ENCODE measurements at places on chromosomes 7 and 10.

GRCh38 chr7:34153656-34154270 lies 248.4 kb downstream of the BMPER start:
- DNase-seq: no peak

DNA sequence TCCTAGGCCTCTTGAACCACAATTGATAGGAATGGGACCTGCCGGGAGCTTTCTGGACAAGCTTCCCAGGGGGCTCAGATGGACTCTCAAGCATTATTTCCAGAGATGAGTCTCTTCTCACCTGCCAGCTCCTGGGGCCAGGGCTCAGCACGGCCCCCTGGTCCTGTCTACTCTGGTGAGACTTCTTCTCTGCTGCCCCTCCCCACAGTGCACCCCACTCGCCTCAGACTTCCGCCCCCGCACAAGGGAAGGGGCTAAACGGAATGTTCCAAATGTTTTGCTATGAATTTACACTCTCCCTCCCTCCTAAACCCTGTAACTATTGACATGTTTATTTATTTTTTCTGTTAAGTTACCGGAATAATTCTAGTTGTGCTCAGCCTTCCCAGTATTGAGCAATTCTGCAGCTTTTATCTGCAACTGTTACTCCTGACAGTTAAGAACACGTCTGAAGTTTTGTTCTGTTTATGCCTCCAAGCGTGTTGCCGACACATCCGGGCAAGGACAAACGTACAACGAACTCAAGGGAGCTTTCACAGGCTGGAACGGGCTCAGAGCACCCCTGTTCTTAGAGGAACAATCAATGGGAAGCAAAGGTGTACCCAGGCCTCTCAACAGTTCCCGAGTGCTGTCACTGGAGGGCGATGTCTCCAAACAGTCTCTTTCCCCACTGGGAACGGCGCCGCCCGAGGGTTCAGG lies 55.2 kb downstream of the FHIP2A start:
- no peak for DNase-seq

DNA sequence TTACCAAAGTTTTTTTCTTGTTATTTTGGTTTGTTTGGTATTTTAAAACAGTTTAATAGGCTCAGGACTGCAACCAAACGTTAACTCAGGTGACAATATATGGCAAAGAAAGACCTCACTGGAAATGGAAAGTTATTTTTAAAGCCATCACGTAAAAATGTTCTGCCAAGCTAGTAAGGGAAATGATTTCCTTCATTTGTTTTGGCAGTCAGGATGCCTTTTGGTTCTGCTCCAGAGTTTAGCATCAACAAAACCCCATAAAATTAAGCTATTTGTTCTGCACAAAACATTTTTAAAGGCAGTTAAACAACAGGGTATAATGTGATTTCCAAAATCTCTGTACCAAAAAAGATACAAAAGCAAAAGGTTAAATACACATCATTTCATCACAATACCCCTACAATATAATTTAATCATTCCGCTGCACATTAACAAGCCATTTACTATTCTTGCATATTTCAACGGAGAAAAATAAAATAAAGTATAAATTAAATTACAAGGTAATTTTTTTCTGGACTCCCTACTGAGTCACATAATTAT lies 172.4 kb downstream of the SEMA3E start:
- DNase-seq: no peak

DNA sequence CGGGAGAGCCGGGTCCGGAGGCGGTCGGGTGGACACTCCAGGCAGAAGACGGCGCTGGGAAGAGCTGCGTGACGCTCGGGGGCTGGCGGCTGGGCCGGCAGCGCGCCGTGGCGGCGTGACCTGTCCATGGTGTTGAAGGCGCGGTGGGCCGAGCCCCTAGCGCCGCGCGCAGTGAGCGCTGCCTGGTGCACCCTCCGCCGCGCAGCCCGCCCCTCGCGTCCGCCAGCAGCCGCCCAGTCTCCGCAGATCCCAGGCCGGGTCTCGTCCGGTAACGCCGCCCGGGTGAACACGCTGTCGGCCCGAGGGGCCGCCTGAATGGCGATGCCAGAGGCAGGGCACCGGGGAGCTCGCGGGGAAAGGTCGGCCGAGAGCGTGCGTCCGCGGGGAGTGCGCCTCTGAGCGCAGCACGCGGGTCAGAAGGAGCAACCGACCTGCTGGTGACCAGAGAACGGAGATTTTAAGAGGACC lies 657 bp upstream of the TMEM178B start:
- no peak for DNase-seq

GRCh38 chr7:158300427-158300826 lies 287.2 kb downstream of the PTPRN2 start:
- DNase-seq: no peak

- peak; percentile 69 for DNase-seq
Observed at GRCh38 chr10:72334825-72335393, 19.8 kb downstream of the DNAJB12 start.

- DNase-seq: no peak
Observed at GRCh38 chr10:12787297-12787696, 214.2 kb downstream of the CCDC3 start.

DNA sequence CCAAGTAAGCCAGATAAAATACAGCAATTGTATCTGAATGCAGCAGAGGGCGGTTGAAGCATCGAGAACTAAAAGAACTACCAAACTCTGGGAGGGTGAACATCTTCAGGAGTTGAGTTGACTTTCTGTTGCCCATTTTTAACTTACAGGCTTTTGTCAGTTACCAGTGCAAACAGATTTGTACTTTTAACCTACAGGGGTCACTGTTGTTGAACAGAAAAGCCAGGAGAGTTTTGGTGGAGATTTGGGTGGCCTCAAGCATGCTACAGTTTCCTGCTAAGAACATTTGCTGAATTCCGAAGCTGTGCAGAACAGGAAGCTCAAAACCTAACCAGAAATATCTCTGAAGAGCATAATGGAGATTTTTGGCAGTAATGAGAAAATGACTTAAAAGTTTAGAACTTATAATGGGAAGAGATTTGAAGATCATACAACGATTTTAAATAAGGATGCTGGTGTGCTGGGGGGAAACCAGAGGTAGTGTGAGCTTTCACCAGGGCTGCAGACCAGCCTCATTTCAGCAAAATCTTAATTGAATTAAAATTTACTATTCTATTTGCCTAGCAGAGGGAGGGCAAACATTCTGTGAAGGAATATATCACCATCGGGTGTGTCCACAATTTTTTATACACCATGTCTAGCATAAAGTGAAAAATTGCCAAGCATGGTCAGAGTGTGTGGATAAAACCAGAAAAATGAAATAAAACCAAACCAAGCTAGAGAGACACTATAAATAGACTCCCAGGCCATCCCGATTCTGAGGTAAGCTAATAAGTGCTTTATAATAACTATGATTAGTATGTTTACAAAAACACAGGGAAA lies 208.6 kb upstream of the CCDC6 start:
- DNase-seq: no peak

DNA sequence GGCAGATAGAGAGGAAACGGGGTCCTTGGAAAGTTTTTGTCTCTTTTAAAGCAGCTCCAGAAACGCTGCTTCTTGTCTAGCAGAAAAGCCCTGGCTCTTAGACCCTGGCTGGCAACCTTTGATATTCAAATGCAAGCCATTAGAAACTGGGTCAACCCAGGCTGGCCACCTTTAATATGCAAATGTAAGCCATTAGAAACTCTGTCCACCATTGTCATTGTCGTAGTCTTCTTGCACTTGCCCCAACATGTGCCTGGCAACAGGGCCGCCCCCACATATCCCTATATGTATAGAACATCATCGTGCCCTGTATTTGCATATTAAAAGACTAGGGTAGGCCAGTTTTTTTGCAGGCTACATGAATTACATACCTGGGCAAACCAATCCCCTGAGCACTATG lies 621.3 kb upstream of the DPP6 start:
- no peak for DNase-seq

GRCh38 chr10:100510533-100511308 lies 8.9 kb downstream of the SEC31B start:
- DNase-seq: peak; percentile 26

- DNase-seq: no peak
Observed at GRCh38 chr7:12687718-12688171, 312 bp downstream of the ARL4A start.

- DNase-seq: no peak
Observed at GRCh38 chr10:74021248-74022055, 23.5 kb downstream of the VCL start.

DNA sequence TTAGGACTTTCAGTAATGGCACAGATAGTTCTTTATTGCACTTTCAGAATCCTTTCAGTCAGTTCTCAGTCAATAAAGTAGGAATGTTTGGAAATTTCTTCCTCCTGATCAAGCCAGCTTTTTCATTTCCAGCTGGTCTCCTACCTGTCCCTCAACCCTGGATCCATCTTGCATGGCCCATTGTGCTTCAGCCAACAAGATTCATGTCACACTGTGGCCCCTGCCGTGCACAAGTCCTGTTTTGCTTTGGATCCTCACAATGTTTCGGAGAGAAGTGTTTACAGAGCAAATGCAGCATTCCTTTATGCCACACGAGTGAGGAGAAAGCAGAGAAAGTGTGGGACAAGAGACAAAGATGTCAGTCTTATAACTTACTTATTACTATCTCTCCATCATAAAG lies 1694.7 kb upstream of the LRRTM3 start:
- no peak for DNase-seq

DNA sequence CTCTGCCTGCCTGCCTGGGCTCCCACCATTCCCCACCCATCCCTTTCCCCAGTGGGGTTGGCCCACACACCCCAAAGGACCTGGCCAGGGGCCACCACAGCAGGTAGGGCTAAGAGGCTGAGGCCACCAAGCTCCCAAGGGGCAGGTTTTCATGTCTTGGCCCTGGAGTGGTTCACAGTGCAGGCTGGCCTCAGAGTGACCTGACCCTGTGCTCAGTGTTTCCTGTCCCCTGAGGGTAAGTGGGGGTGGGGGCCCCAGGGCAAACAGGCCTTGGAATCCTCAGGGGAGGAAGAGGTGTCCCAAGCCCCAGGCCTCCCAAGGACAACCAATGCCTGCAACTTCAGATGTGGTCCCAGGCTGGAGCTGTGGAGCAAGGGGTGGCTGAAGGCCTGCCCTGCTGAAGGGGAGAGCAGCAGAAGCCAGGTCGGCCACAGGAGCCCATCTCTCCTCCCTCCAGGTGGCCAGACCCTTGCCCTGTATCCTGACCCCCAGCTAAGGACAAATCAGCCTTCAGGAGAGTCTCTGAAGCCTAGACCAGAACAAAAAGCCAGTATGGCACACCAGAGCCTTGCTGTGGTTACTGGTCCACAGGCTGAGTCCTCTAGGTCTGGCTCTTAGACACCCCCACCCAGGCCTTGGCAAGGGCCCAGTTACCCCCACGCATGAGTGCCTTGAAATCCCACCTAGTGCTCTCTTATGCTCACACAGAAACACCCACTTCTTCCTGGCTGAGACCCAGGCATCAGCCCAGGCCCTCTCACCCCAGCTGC lies 27.6 kb downstream of the POLL start:
- DNase-seq: no peak

DNA sequence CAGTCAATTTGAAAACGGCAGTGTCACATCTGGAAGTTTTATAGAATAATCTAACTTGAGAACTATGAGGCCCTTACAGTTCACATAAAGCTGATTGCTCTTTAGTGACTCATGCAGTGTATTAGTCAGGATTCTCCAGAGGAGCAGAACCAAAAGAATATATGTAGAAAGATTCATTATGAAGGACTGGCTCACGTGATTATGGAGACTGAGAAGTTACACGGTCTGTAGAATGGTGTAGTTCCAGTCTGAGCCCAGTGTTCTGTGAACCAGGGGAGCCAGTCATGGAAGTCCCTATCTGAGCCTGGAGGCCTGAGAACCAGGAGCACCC lies 21.5 kb downstream of the RBM33 start:
- DNase-seq: no peak

- DNase-seq: no peak
Observed at GRCh38 chr7:149161241-149161848, 14.1 kb downstream of the ZNF398 start.

- DNase-seq: no peak
Observed at GRCh38 chr10:4656576-4657194, 169.3 kb upstream of the AKR1E2 start.

DNA sequence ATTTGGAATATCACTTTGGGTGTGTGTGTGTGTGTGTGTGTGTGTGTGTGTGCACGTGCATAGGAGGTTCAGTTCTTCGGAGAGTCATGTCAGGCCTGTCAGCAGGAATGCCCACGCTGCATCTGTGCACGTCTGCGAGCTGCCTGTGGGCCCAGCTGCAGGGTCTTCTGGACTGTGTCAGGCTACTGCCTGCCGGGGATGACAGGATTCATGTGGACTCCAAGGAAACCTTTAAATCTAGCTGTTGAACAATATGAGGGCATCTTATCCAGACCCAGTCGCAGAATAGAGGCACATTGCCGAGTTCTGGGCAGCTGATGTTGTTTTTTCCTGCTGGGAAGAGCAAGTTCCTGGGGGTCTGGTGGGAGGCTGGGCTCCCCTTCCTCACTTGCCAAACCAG lies 19.0 kb downstream of the AQP1 start:
- DNase-seq: no peak

DNA sequence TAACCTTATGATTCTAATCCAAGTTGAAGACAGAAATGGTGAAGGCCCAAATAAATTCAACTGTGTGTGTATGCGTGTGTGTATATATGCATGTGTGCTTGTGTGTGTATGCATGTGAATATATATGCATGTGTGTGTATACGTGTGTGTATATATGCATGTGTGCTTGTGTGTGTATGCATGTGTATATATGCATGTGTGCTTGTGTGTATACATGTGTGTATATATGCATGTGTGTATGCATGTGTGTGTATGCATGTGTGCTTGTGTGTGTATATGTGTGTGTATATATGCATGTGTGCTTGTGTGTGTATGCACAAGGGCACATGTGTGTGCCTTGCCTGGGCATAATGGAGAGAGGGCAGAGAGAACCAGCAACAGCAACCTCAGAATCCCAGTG lies 184.7 kb upstream of the PLPP4 start:
- DNase-seq: no peak

GRCh38 chr7:77269360-77270093 lies 69.9 kb upstream of the FGL2 start:
- no peak for DNase-seq

Data from stimulated activated CD8-positive, alpha-beta memory T cell treated with anti-CD3 and anti-CD28 coated beads, Interleukin-4, amount 100 ng/mL, for 4 hours (primary cell).